ENCODE measurements at places on chromosomes 3 and 15.

DNA sequence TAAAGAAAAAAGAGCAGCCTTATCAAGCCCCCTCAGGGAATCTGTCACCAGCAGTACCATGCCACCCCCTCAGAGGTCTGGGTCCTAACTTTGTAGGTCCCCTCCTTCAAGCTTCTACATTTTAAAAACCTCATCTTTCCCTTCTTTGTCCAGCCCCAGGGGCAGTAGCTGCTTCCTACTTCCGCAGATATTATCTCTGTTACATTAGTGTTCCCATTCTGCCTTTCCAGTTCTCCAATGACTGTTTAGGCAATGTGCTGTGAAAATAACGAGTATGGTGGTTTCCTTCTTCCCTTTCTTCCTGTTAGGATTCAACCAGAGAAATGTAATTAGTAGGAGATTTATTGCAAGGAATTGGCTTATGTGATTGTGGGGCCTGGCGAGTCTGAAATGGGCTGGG, 126.1 kb upstream of the TNIK start:
- DNase-seq: no peak

GRCh38 chr3:189567322-189567721, 63.9 kb upstream of the TP63 start:
- no peak for DNase-seq

DNA sequence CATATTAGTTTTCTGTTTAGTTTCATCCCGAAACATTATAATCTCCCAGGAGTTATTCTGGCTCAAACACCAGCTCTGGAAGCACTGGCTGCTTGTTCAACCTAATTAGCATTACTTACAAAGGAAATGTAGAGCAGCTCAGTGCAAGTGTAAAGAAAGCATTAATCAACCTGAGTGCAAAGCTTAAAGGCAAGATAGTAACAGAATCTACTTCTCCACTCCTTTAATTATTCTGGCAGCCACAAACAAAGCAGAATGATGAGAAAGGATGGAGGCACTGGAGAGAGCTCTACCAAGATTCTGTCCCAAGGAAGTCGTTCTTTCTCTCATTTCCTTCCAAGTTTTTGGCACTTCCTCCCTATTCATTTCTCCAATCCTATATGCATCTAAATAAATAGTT, 1384.0 kb downstream of the ZPLD1 start:
- no peak for DNase-seq

- DNase-seq: no peak
Observed at GRCh38 chr3:101950985-101951733, 101.8 kb downstream of the NFKBIZ start.

- no peak for DNase-seq
Observed at GRCh38 chr3:166637984-166638530, 742.0 kb downstream of the ZBBX start.

GRCh38 chr15:98904544-98904943, 103.0 kb downstream of the PGPEP1L start:
- peak; percentile 11 for DNase-seq

- DNase-seq: no peak
Observed at GRCh38 chr3:149315694-149316093, 17.7 kb downstream of the TM4SF18 start.

- no peak for DNase-seq
Observed at GRCh38 chr15:33639978-33640377, 328.3 kb upstream of the CHRM5 start.

GRCh38 chr3:154954757-154955156, 125.4 kb upstream of the MME start:
- no peak for DNase-seq

GRCh38 chr3:123749711-123750110, 134.4 kb downstream of the MYLK start:
- DNase-seq: no peak

- peak; percentile 44 for DNase-seq
Observed at GRCh38 chr3:84959470-84960271, 882 bp downstream of the CADM2 start.

- no peak for DNase-seq
Observed at GRCh38 chr15:76339305-76340197, 3.0 kb downstream of the ISL2 start.

DNA sequence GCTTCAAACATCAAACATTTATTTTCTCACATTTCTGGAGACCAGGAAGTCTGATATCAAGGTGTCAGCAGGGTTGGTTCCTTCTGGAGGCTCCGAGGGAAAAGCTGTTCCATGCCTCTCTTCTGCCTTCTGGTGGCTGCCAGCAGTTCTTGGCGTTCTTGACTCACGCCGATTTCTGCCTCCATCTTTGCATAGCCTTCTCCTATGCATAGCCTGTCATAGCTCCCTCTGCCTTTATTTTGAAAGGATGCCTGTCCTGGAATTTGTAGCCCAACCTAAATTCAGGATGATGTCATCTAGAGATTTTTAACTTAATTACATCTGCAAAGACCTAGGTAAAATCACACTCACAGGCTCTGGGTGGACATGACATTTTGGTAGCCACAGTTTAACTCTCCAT, 70.4 kb downstream of the RGMA start:
- no peak for DNase-seq

- no peak for DNase-seq
Observed at GRCh38 chr3:42205800-42206514, 60.0 kb downstream of the CCK start.

GRCh38 chr3:187041362-187042307, 97.7 kb downstream of the RPL39L start:
- DNase-seq: no peak

DNA sequence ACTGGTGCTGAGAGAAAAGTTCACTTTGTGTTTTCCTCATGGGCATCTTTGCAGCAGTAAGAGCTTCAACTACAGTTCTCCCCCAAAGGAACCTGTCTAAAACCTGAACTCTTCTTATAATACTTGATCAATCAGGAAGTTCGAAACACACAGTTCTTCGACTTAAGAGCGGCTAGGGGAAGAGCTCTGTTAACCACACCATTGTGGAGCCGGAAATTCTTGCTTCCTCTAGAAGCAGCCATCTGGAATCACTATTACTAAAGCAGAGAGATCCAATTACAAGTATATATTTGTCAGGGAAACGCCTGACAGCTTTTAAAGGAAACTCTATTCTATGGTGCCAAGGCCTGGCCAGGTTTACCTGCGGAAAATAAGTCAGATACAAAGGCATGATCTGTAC, 337.3 kb upstream of the CBLB start:
- no peak for DNase-seq

DNA sequence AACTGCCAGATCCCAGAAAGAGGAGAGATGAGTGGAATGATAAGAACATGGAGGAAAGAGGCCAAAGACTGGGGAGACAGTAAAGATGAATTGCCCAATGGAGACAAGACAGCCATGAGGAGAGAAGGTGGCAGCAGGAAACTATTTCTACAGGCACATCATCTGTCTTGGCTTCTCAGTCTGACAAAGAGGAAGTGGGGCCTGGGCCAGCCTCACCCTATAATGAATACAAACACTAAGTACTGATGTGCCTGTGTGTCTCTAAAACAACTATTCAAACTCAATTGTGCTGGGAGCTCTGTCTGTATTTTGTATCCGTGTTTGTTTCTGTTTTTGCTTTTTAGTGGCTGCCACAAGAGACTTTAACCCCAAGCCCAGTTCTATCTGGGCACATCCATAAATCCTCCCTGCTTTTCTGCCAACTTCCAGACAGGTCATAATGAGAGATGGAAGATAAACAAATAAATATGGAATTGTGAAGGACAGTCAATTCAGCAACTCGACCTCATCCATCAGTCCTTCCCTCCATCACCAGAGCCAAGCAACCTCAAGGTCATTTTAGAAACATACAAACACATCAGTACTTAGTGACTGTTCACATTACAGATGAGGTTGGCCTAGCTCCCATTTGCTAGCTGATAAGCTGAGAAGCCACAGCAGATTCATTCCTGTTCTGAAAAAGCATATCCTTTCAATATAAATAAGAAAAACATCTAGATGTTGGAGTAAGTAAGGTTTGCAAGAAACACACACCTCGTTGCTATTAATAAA, 116.7 kb downstream of the CADPS start:
- no peak for DNase-seq

GRCh38 chr15:22878103-22878502, 39.6 kb downstream of the NIPA2 start:
- DNase-seq: no peak

DNA sequence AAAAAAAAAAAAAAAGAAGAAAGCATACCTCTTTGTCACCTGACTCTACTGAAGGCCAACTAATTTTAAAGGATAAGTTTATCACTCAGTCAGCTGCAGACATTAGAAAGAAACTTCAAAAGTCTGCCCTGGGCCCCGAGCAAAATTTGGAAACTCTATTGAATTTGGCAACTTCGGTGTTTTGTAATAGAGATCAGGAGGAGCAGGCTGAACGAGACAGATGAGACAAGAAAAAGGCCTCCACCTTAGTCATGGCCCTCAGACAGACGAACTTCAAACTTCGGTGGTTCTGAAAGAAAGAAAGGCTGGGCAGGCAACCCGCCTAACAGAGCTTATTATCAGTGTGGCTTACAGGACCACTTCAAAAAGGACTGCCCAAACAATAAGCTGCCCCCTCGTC, 18.5 kb downstream of the GLDN start:
- DNase-seq: no peak

All from substantia nigra (tissue), 51 donors.